ENCODE measurements at places on chromosomes 5 and 9.

GRCh38 chr5:164809821-164810220, 1304.4 kb downstream of the MAT2B start:
- no peak for DNase-seq

DNA sequence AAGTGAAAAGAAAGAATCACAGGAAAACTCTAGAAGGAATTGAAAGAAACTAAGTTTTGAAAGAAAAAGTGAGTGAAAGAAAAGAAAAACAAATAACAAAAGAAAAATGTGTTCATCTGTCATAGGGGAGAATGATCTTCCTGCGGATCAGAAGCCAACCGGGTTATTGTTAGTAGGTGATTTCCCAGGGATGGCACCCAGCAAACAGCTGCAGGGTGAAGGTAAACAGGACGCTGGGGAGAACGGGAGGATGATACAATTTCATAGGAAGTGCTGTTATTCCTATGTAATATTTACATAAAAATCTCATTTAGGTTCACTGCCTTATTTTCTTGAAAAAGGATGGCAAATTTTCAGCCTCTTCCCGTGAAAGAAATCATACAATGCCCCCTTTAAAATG, 72.4 kb upstream of the LHFPL2 start:
- DNase-seq, result no peak

GRCh38 chr9:37559125-37559524, 17.1 kb downstream of the FBXO10 start:
- DNase-seq, result no peak

DNA sequence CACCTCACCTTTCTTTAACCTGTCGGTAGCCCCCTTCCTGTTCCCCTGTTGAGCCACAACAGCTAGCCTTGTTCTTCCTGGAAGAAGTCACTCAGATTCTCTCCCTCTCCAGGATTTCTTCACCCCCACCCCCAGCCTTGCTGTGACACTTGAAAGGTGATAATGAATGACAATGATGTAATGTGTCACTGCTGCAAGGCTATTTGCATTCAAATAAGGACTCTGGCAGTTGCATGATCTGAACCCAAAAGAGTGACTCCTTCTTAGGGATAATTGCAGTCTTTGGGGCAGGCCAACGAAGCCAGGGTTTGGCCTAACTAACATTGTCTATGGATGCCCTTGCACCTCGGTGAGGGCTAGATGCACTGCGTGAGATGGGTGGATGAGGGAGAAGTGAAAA, 154.4 kb upstream of the CLINT1 start:
- no peak for DNase-seq

DNA sequence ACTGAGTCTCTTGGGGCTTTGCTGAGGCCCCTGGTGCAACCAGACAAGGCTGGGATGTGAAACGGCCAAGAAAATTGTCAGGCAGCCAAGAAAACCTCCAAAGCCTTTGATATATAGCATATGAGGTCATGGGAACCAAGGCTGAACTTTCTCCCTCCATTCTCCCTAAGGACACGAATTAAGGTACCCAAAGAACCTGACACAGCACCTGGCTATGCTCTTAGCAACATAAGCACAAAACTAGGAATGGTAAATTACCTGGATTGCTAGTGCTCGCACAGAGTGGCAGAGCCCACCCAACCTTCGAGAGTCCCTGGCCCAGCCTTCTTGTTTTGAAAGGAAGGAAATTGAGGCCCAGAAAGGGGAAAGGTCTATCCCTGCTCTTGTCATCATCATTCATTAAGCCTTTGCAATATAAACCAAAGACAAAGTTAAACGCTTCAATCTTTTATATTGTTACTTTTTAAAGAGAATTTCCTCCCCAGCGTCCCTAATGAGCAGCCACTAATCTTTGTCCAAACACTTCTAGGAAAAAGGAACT, 220.0 kb upstream of the NR4A3 start:
- no peak for DNase-seq

- no peak for DNase-seq
These were observed 124.2 kb upstream of the TNPO1 start for GRCh38 chr5:72692231-72692637.

DNA sequence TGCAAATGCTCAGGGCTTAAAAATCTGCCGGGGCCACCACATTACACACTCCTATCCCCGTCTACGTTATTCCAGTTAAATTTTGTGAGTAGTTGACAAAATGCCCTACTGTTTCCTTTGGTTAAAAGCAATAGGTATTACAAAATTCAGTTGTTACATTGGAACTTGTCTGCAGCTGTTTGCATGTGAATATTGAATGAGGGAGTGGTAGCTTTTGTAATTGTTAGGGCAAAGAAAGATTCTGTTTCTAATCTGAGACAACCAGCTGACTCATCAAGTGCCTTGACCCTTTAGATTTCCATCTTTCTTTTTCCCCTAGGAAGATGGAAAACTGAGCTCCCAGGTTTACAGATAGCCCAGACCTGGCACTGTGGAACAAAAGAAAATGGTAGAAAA, 30.2 kb downstream of the MAML1 start:
- no peak for DNase-seq

- no peak for DNase-seq
These were observed 798 bp downstream of the PITX1 start for GRCh38 chr5:135032999-135033861.

GRCh38 chr9:21796768-21797167, 5.7 kb upstream of the MTAP start:
- no peak for DNase-seq

GRCh38 chr9:35164711-35165110, 2.9 kb downstream of the UNC13B start:
- no peak for DNase-seq

GRCh38 chr5:154630410-154630809, 124.8 kb upstream of the LARP1 start:
- no peak for DNase-seq
